Cardiac fibroblast (primary cell): ENCODE measurements at places on chromosomes 1 and 21.

DNA sequence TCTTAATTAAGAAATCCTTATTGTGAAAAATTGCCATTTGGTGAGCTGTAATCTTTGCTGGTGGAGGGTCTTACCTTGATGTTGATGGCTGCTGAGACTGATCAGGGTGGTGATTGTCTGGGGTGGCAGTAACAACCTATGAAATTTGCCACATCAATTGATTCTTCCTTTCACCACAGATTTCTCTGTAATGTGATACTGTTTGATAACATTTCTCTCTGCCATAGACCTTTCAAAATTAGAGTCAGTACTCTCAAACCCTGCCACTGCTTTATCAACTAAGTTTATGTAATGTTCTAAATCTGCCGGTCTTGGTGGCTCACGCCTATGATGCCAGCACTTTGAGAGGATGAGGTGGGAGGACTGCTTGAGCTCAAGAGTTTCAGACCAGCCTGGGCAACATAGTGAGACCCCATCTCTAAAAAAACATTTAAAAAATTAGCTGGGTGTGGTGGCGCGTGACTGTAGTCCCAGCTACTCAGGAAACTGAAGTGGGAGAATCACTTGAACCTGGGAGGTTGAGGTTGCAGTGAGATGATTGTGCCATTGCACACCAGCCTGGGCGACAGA, 5.0 kb downstream of the KPNA6 start:
- no peak for DNase-seq

GRCh38 chr1:84387480-84388163, 10.7 kb upstream of the DNASE2B start:
- no peak for DNase-seq

- DNase-seq = no peak
These were observed 444.7 kb upstream of the NFIA start for GRCh38 chr1:60637651-60638050.

GRCh38 chr1:186492531-186493291, 31.8 kb upstream of the PDC start:
- DNase-seq = peak; percentile 68

- DNase-seq = no peak
These were observed 151.9 kb downstream of the DMRTA2 start for GRCh38 chr1:50271337-50271736.

- DNase-seq = no peak
These were observed 22.4 kb upstream of the ADGRB2 start for GRCh38 chr1:31786366-31787060.

DNA sequence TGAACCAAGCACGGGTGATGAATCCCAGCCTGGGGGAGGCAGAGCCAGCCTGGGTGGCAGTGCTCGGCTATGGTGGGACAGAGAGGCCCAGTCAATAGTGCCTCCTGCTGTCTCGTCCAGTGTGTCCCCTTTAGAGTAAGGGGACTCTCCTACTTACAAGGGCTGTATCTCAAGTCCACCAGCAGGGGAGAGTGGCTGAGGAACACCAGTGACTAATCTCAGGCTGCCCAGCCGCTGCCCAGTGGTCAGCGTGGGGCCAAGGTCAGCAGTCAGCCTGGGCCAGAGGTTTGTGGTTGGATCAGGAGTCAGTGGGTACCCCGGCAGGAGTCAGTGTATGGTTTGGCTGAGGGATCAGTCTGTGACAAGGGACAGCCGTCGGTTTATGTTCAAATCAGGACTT, 109.2 kb upstream of the RUNX3 start:
- no peak for DNase-seq
